ENCODE measurements at places on chromosomes 2 and 18.

DNA sequence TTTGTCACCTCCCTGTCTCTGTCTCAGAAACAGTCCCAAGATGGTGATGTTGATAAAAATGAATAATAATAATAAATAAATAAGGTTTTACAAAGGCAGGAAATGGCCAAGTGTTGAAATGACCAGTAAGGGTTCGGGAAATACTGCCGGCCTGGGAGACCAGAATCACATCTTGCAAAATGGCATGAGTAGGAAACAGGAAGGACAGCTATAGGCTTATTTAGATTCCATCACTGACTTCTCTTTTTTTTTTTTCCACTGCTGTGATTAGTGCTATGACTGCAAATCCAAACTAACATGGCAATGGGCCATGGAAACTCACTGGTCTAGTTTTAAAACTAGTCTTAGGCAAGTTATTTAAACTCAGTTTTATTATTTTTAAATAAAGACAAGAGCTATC is 60.6 kb downstream of the SCN1A start:
- no peak for DNase-seq

DNA sequence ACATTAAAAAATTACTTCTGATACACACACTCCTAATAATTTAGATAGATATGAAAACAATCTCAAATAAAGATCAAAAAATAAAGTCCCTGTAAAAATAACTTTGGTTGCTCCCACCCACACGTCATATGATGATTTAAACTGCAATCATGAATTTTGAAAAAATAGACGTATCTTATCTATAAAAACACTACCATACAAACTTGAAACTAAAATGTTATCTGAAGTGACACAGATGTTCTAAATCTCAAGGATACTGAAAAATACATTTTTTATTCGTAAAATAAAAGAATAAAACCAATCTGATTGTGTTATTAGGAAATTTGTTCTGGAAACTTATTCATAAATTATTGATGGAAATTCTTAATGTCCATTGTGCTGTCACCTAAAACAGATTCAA is 8.1 kb upstream of the BOLA3 start:
- DNase-seq: no peak

GRCh38 chr18:52716973-52717372 is 377.0 kb downstream of the DCC start:
- DNase-seq: no peak

- no peak for DNase-seq
Measured at GRCh38 chr2:183034806-183035205, 3.5 kb downstream of the NCKAP1 start.

DNA sequence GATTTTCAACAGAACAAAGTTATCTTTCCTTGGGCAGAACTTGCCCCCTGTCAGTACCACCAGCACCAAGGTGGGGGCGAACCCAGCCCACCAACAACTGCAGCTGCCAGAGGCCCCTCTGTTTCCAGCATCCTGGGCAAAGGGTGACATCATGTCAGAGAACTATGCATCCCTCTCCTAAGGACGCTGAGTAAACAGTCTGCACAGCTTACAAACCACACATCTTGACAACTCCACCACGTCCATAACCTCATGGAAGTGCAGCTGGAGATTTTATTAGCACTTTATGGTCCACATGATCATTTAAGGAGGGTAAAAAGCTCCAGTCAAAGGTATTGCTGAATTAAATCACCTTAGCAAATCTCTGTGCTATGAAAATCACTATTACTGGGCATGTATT is 40.4 kb downstream of the PIEZO2 start:
- DNase-seq: no peak

DNA sequence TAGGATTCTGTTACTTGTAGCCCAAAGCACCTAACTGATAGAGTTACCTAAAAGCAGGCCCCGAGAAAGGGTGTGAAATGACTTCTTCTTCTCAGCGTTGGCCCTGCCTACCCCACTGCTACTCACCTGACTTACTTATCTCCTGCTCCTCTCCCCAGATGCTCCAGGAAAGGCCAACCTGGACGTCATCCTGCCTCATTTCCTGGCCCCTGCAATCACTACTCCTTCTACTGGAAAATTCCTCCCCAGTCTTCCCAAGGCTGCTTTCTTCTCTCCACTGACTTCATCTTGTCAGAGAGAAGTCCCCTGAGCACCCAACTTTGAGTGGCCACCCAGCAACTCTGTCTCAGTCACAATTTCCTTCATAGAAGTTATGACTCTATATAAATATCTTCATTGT is 63.4 kb upstream of the KLF7 start:
- DNase-seq: no peak

All from NCI-H526 treated with DMSO at 0.1 percent for 48 hours (cell line).